AML-193 (cell line): ENCODE measurements at places on chromosomes 11 and 22.

- DNase-seq = no peak
Observed at GRCh38 chr11:72124046-72124445, 11.5 kb upstream of the FOLR3 start.

DNA sequence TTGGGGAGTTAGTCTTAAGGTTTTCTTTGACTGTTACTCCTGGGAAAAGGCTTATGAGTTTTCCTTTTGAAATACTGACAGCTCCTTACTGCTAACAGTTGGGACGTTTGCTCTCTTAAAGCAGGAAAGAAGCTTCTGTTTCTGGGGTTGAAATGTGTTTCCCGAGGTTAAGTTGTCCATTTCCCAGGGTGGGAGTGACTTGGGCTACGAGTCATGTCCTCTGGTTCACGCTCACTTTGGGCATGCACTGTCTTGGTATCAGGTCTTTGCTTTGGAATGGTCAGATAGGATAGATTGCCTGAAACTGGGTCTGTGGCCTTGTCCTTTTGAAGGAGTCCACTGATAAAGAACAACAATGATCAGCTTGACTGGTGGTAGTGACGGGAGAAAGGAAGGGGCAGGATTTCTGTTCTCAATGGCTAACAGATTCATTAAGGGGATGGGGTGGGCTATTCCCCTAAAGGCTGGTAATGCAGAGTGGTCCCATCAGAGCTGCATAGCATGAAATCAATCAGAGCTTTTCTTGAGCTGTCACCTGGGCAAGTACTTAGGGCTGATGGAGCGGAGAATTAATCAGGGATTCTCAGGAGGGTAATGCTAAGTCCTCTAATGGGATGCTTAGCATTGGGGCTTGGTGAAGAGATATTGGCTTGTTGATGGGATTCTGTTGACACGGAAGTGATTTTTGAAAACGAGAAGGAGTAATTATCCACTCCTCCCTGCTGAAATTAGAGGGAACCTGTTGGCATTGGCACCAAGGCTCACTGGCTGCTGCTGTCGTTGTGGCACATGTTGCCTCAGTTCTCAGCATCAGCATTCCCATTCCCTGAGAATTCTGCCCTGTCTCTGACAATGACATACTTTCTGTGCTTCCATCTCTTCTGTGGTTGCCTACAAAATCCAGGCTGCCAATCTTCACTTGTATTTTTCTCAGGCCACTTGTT lies 81.6 kb downstream of the TEAD1 start:
- no peak for DNase-seq

DNA sequence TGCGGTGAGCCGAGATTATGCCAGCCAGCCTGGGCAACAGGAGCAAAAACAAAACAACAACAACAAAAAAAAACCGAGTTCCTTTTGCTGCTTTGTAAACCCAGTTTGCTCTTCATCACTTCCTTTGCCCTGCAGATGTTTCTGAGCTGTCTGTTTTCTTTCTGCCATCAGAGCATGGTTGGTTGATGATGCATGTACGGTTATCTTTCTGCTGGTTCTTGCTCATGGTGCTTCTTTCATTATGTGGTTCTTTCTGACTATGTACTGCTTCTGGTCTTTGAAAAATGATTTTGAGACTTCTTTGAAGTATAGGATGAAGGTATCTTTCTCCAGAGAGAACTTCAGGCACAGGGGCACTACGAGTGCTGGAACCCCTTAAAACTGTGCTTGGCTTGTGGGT lies 13.2 kb downstream of the TANGO2 start:
- no peak for DNase-seq

DNA sequence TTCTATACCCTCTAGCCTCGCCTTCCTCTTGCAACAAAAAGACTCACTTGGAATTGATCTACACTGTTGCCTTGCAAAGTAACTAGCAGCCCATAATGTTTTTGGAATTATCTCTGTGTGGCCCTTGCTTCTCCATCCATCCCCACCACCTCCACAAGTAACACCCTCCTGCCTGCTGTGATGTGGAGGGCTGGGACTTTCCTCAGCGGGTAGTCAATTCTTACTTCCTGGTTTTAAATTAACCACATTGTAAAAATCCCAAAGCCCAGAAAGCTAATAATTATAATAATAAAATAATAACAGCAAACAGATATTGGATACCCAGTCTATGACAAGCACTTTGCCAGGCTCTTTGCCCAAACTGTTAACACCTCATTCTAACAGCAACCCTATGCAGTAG lies 40.8 kb upstream of the GALNT18 start:
- DNase-seq = no peak

DNA sequence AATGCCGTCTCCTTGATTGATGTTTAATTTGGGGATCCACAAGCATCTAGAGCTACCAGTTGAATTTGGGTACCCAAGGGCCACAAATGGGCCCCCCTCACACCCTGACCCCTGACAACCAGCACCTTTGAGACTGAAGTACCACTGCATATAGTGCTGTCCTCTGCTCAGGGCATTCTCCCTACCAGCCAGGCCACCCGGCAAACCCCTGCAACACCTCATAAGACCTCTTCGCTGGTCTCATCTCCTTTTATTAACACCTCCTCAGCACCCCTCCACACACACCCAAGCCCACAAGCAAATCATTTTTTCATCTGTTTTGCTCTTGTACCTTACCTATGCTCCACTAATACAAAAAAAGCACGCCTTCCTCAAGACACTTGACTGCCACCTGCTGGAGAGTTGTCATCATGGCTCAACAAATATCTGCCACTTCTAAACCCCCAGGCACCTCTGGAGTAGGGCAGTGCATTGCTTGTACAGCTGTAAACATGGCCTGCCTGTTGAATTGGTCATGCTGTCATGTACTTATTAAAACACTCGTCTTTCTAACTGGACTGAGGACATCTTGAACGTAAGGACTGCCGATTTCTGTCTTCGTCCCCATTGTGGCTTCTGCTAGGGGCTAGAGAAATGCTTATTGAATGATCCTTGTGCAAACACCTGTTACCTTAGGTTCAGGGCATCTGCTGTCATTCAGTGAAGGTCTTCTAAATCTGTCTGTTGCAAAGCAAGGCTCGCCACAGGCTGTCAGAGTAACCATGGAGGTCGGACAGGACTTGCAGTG lies 66.5 kb downstream of the BMAL1 start:
- DNase-seq = peak; percentile 68

DNA sequence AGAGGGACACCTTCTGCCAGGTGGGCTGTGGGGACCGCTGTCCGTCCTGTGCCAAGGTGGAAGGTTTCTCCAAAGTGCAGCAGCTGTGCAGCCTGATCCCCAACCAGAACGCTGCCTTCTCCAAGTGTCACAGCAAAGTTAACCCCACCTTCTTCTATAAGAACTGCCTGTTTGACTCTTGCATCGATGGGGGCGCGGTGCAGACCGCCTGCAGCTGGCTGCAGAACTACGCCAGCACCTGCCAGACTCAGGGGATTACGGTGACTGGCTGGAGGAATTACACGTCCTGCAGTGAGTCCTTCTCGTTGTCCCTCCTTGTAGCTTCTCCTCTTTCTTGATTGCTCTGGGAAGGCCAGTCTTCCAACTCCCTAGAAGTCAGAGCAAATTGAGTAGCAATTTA lies 44.8 kb downstream of the TECTA start:
- DNase-seq = no peak

DNA sequence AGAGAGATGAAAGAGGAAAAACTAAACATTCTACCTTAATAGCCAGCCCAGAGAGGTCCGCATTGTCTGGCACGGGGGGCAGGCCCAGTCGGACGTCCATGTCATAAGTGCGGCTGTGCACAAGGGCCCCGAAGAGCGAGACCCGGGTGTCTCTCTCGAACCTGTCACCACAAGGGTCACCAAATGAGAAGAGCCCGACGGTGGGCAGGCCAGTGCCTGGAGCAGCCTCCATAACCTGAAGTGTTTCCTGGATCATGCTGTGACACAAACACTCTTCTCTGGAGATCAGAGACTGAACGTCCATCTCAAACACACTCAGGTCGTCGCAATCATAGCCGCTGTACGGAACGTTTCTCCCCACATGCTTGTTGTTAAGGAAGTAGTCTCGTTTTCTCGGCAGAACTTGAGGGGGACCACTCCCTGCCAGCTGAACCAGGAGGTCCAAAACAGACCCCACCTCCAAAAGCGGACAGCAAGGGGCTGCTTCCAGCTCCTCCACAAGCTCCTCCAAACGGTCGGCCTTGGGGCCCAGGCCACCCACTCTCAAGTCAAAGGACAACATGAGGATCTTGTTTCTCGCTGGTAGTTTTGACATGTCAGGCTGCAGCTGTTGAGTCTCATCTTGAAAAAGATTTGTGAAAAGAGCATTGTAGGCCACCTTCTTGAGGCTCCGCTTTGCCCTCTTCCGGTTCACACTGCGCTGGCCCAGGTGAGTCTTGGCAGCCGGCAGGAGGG lies 971 bp downstream of the TUBGCP6 start:
- peak; percentile 2 for DNase-seq

- DNase-seq = no peak
Observed at GRCh38 chr11:88275636-88276035, 61.9 kb downstream of the CTSC start.

GRCh38 chr11:69882270-69882608 lies 63.0 kb upstream of the FGF3 start:
- DNase-seq = no peak

GRCh38 chr22:49052023-49052538 lies 775.6 kb downstream of the BRD1 start:
- no peak for DNase-seq

GRCh38 chr22:43213051-43213450 lies 26.1 kb upstream of the TTLL12 start:
- DNase-seq = no peak

- DNase-seq = no peak
Observed at GRCh38 chr11:68938816-68939582, 35.3 kb downstream of the IGHMBP2 start.

- no peak for DNase-seq
Observed at GRCh38 chr11:70605846-70606245, 207.5 kb downstream of the CTTN start.

GRCh38 chr11:21969841-21970240 lies 223.0 kb upstream of the ANO5 start:
- no peak for DNase-seq

DNA sequence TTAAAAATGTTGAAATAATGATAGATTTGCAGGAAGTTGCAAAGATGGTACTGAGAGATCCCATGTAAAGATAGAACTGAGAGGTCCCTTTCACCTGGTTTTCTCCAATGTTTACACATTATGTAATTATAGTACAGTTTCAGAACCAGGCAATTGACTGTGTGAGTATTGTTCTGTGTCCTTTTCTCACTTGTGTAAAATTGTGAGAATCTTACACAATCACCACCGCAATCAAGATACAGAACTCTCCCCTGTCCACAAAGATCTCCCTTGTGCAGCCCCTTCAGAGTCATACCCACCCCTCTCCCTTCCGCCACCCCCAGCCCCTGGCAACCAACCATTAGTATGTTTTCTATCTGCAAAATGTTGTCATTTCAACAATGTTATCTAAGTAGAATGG lies 119.8 kb upstream of the NAV2 start:
- DNase-seq = no peak

GRCh38 chr11:19756675-19757475 lies 44.2 kb downstream of the NAV2 start:
- no peak for DNase-seq

GRCh38 chr11:50080256-50080655 lies 47.6 kb downstream of the OR4C45 start:
- DNase-seq = no peak

GRCh38 chr11:116778556-116778955 lies 5.8 kb upstream of the BUD13 start:
- DNase-seq = no peak

GRCh38 chr11:27166130-27166529 lies 125.5 kb downstream of the BBOX1 start:
- no peak for DNase-seq

DNA sequence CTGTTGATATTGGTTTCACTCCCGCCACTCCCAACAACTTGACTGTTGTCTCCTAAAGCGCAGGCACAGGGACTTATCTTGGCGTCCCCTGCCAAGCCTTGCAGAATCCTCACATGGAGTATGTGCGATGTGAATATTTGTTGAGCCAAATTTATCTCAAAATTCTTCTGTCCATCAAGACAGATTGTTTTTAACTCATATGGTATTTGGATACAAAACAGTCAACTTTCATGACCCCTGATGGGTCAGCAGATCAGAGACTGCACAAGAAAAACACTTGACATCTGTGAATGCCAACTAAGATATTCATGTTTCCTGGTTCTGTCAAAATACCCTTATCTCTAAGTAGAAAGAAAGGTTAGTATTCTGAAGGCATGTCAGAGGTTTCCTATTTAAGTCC lies 221.7 kb upstream of the BLID start:
- DNase-seq = no peak

DNA sequence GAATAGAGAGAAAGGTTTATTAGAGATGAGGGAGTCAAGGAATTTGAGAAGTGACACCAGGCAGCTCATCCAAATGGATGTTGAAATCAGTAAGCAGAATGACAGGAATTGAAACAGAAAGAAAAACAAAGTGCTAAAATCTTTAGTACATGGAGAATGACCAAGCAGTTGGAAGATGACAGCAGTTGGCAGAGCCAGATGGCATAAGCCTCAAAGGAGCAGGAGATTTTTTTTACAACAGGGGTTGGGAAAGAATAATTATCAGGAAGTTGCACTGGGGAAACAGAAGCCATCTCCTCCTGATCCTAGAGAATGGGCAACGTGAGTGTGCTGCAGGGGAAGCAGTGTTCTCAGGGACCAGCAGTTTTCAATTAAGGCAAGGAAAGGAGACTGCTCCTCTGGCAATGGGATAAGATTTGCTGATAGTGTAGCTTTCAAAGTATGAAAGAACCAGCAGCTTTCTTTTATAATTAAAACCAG lies 28.9 kb downstream of the RAB39A start:
- DNase-seq = no peak

DNA sequence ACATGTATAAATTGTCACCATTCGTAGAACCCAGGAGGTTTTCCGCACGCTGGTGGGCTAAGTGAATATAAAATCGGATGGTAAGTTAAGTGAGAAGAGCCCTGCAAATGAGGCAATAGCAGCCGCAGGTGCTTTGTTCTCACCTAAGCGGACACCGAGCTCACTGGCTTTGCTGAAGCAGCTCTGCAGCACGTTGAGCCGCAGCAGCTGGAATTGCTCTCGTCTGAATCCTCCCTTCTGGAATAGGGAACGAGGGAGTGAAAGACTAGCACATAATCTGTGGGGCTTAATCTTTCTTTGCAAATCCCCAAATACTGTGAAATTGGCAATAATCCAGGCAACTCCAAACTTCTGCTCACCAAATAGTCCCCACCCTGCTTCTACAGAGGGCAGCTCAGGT lies 488.1 kb downstream of the NTM start:
- no peak for DNase-seq

- DNase-seq = no peak
Observed at GRCh38 chr22:46769191-46769675, 6.8 kb downstream of the TBC1D22A start.

GRCh38 chr11:9642894-9643293 lies 21.0 kb upstream of the SWAP70 start:
- no peak for DNase-seq
